ENCODE measurements at places on chromosomes 3 and 15.

DNA sequence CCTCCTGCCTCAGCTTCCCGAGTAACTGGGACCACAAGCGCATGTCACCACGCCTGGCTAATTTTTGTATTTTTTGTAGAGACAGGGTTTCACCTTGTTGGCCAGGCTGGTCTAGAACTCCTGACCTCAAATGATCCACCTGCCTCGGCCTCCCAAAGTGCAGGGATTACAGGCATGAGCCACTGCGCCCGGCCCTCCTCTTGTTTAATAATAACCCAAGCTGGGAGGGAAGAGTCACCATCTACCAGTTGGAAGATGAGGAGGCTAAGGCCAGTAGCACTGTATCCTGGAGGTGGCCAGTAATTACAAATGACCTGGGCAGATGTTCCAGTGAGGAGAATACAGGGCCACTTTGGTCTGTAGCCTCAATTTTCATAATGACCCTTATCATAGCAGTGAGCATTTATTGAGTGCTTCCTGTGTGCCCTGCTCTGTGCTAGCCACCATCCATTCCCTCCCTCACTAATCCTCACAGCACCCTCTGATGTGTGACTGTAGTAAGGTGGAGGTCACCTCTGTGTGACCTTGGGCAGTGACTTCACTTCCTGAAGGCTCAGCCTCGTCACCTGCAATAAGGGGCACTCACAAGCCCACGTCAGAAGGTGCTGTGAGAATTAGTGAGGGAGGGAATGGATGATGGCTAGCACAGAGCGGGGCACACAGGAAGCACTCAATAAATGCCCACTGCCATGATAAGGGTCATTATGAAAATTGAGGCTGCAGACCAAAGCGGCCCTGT is 64.2 kb downstream of the ABTB1 start:
- no peak for DNase-seq

DNA sequence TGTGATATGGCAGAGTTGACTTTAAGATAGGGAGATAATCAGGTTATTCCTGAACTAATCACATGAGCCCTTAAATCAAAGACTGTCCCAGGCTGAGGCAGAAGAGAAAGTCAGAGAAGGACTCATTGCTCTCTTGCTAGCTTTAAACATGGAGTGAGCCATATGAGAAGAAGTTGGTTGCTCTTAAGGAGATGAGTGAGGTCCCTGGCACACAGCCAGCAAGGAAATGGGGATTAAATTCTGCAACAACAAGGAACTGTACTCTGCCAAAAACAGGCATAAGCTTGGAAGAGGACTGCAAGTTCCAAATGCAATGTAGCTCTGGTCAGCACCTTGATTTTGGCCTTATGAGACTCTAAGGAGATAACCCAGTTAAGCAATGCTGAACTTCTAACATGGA is 457.0 kb downstream of the PLOD2 start:
- no peak for DNase-seq

- DNase-seq = no peak
These were observed 57.3 kb upstream of the PLXNA1 start for GRCh38 chr3:126925411-126926171.

DNA sequence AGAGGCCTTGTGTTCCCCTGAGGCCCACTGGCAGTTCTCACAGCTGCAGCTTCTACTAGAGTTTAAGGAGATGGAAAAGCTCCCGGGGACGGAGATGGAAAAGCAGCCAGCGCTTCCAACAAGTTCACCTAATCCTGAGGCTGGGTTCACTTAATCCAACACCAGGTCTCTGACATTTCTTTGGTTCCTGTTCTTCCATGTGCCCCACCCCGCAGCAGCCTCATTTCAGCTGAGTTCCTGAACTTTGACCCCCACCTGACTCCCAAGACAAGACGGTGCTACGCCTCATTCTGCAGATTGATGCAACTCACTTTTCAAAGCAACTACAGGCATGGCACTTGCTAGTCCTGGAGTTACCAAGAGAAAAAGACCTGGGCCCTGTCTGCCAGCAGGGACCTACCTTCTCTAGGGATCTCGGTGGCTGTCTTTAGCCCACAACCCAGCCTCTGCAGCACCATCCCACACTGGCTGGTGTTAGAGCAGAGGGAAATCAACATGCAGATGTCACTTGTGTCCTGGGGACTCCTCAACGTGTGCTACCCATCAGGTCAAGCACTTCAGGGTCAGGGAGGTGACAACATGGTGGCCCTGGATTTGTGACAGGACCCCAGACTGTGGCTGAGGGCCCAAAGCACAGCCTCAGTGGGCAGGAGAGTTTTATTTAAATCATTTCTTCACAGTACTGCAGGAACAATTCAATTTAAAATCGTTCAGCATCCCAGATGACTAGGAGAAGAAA is 406.1 kb downstream of the VPS13C start:
- no peak for DNase-seq

- DNase-seq = no peak
These were observed 21.8 kb upstream of the SHC4 start for GRCh38 chr15:48985516-48985915.

DNA sequence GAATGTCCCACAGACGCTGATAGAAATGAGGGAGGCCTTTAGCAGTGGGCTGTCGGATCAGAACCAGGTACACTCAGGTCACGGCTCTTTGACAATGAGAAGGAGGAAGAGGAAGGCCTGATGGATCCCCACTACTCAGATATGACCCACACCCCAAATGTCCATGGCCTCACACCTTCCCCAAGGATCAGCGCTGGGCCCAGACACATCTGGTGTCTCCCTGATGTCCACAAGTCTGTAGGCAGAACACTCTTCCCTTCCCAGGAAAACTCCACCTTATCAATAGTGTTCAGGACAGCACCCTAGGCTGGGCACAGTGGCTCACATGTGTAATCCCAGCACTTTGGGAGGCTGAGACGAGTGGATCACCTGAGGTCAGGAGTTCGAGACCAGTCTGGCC is 33.3 kb upstream of the SFMBT1 start:
- no peak for DNase-seq

DNA sequence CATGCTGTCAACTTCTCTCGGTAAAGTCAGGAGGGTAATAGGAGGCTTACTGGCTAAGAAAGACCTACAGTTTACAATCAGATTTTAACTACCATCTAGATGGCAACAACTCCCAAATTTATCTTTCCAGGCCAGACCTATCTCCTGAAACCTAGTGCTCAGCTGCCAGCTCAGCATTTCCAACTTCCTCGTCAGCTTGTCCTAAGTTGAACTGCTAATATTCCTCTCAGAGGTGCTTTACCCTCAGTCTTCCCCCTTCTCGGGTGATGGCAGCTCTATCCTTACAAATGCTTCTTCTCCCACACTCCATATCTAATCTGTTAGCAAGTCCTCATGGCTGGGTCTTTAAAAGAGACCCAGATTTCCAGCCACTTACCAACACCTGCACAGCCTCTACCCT is 36.9 kb upstream of the UBE2E2 start:
- DNase-seq = no peak

GRCh38 chr3:23944007-23944783 is 891 bp upstream of the NR1D2 start:
- no peak for DNase-seq

DNA sequence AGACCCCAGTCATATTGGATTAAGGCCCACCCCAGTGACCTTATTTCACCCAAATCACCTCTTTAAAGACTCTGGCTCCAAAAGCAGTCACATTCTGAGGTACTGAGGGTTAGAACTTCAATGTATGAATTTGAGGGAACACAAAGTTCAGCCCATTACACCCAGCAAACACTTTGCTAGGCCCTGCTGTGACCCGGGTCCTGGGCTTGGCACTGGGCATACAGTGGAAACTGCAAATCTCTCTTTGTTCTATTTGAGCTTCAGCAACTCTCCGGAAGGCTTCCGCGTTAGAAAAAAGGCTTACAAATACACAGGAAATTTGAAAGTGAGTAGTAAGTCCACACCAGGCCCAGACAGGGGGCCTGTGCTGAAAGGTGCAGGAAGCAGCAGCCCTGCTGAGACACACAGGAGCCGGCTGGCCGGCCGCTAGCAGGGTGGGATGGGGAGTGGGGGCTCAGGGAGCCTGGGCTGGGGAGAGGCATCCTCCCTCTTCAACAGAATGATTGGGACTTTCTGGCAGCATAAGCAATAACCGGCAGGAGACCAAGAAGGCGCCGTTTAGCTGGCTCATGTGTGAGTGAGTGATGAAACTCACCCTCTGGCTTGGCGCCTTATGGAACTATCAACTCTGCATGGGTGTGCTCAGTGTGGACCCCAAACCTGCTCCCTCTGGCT is 13.0 kb downstream of the LIPC start:
- no peak for DNase-seq

DNA sequence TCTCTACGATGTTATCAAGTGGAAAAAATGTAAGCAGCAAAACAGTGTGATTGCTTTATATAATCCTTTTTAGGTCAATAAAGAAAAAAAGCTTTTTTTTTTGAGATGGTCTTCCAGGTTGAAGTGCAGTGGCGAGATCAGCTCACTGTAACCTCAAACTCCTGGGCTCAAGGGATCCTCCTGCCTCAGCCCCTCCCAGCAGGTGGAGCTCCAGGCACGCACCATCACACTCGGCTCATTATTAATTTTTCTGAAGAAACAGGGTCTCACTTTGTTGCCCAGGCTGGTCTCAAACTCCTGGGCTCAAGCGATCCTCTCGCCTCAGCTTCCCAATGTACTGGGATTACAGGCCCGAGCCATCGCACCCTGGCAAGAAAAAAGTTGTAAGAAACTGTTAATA is 17.3 kb downstream of the RNF168 start:
- DNase-seq = no peak

DNA sequence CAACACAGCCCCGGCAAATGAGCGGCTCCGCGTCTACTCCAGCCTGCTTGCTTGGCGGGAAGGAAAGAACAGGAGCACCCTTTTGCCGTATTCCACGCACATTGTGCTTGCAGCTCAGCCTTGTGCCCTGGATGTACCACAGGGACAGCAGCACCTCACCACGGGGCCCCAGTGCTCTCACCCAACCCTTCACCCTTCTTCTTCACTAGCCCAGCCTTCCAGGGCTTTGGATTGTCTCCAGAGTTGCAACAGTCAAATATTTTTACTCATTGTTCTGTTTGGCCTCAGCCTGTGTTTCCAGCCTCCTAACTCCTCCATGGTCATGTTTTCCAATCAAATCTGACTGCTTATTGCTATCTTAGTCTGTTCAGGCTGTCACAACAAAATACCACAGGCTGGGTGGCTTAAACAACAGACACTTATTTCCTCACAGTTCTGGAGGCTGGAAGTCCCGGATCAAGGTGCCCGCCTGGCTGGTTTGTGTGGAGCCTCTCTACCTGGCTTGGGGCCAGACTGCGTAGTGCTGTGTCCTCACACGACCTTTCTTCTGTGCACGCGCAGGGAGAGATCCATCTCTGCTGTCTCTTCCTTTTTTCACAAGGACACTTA is 79.2 kb upstream of the ABHD17C start:
- no peak for DNase-seq

GRCh38 chr3:151890721-151891141 is 17.3 kb downstream of the SUCNR1 start:
- peak; percentile 52 for DNase-seq

GRCh38 chr3:7962301-7962700 is 539.3 kb upstream of the LMCD1 start:
- DNase-seq = no peak

GRCh38 chr3:143627336-143627735 is 220.9 kb downstream of the SLC9A9 start:
- DNase-seq = no peak

DNA sequence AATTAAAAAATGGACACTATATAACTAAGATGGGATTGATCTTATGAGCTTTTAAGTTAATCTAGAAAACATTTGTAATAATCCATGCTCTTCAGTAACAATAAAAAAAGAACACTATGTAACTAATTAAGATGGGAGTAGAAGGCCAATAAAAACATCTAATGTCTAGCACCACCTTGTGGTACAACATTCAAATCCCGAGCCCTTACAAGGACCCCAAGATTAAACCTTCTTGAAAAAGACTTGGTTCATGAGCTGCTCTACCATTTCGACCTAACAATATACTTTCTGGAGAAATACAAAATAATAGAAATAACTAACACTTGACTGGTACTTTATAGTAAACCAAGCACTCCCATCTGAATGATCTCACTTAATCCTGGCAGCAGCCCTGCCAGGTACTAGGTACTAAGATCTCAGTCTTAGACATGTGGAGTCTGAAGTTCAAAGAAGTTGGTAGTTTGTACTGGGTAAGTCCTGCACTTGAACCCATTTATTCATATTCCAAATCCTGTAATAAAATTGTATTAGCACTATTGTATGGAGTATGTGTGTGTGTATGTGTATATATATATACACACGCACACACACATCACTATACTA is 21.8 kb downstream of the METTL6 start:
- DNase-seq = peak; percentile 6

DNA sequence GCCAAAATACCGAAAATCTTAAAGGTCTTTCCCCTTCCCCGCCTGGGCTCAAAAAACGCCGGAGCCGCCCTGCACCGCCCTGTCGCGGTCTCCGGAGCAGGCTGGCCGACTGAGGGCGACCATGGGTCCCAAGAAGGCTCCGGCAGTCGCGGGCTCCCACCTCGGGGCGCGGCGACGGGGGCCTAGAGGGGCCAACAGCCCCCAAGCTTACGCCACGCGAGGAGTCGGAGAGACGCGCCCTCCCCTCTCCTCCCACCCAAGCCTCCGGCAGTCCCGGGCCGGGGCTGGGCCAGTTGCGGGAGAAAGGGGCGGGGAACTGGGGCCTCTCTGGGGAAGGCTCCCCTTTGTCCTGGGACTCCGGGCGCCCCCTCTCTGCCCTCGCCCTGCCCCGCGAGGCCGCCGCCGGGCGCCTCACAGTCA is 69.2 kb downstream of the GOLGA8B start:
- DNase-seq = no peak

DNA sequence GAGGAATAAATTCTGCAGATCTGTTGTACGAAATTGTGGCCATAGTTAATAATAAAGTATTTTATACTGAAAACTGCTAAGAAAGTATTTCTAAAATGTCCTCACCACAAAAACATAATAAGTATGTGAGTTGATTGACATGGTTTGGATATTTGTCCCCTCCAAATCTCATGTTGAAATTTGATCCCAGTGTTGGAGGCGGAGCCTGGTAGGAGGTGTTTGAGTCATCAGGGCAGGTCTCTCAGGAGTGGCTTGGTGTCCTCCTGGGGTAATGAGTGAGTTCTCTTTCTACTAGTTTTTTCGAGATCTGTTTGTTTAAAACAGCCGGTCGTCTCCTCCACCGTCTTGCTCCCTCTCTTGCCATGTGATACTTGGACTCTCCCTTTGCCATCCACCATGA is 424.1 kb upstream of the KCNMB2 start:
- DNase-seq = no peak

GRCh38 chr3:73633916-73634344 is 9.2 kb upstream of the PDZRN3 start:
- DNase-seq = no peak

- no peak for DNase-seq
These were observed 47.7 kb upstream of the INSYN1 start for GRCh38 chr15:73800662-73801345.

DNA sequence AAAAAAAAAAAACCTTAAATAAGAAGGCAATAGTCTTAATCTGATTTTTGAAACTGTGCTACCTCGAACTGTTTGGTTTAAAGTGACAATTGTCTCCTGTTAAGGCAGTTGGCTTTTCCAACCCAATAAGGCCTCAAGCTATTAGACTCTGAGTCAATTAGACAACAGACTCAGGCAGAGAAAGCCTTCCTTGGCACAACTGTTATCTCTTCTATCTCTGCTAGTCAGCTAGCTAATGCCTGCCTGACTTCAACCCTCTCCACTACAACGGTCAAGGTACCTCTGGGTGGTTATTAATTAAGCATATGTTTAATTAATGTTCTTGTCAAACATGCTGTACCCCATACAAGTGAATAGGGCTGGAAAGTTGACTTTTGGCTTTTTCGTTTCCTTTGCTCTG is 110.2 kb upstream of the NLGN1 start:
- DNase-seq = no peak

Data from NCI-H1930 (cell line).